ENCODE measurements at places on chromosomes 3 and 15. TPM values are rescaled to one million over a fixed set of nuclear protein-coding genes. Genes with fewer than 3 reads are reported as not detected.

DNA sequence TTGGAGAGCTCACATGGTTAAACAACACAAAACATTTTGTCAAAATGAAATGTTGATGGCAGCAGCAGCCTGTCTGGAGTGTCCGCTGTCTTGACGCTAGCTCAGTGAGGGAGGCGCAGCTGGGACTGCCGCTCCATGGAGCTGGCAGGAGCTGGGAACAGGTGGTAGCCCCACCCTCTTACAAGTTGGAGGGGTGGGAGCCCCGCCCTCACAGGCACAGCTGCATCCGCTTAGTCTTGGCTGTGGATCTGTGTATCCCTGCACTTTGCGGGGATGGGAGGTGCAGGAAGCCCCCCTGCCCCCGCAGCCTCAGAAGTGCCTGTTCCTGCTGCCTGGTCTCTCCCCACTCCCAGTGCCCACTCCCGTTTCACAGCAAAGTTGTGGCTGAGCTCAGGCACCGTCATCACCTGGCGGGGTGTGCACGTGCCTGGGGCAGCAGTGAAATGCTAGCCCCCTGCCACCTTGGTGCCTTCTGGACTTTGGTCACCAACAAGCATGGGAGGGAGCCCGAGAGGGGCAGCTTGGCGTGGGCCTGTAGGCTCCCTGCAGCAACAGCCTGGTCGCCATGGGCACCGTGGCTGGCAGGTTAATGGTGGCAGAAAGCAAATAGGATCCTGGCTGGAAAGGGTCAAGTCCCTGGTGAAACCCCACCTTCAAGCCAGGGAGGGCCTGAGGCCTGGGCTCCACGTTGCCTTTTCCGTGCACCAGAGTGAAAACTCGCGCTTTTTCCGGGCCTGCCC, 53.8 kb upstream of the CADM2 start:
- DNase-seq, result peak; percentile 80

TMEM266 gene
- 0.29 TPM for polyA plus RNA-seq

- DNase-seq, result no peak
These were observed 352.1 kb upstream of the ALCAM start for GRCh38 chr3:105014631-105015030.

DNA sequence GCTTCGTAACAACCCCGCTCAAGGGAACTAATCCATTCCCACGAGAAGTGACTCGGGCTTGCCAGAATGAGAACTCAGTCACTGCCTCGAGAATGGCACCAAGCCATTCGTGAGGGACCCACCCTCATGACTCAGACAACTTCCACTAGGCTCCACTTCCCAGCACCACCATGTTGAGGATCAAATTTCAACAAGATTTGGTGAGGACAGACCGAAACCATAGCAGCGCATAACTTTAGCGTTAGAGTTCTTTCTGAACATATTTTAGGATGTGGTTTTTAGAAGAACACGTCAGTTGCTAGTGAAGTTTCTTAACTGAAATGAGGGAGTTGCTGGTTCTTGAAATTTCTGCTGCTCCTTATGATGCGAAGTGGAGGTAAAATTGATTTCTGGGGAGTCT, 13.5 kb downstream of the PTPRG start:
- peak; percentile 93 for DNase-seq

ABHD6 gene
- polyA plus RNA-seq, result 3.9 TPM

DNA sequence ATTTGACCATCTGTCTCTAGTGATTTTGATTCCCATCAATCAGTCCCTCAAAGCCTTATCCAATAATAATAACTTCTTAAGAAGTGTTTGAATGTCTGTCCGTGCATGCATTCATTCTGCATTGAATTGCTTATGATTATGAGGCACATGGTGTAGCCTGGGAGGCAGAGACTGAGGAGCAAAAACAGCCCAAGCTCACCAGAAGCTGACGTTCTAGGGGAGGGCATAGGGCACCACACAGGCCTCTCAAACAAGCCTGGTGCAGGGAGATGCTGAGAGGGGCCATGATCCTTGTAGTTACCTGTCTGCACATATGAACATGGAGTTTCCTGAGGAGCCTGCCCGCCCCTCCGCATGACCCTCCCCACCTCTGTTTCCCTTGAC, 89.2 kb upstream of the POMGNT2 start:
- DNase-seq, result no peak

DNA sequence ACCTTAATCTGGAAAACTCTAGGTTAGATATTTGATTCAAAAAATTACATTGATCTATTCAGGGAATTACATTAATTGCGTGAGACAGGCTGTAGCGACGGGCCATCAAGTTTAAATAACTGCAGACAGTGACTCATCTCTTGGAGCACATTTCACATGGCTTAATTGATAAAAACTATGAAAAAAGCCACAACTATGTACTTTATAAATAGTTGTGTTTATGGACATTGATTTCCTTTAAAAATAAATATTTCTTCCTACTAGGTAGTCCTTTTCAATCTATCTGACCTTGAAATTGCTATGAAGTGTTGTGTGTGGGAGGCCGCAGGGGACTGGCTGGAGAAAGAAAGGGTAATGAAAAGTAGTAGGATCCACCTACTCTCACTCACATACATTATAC, 157.8 kb downstream of the IL1RAP start:
- no peak for DNase-seq

DNA sequence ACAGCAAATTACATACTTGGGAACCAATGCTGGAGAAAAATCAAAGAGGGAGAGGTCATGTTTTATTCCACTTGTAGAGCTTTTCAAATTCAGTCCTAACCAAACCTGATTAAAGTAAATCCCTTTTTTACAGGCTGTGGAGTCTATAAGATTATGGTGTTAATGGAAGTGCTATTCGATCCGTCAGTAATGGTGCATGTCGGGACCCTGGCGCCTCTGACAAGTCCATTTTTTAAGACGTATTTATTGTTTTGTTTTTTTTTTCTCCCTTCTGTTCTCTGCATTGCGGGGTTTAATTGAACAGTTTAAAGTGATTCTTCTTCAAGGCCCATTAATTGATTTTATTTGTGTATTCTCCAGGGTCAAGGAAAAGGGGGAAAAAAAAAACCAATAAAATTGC, 725.9 kb downstream of the TUSC7 start:
- no peak for DNase-seq

DNA sequence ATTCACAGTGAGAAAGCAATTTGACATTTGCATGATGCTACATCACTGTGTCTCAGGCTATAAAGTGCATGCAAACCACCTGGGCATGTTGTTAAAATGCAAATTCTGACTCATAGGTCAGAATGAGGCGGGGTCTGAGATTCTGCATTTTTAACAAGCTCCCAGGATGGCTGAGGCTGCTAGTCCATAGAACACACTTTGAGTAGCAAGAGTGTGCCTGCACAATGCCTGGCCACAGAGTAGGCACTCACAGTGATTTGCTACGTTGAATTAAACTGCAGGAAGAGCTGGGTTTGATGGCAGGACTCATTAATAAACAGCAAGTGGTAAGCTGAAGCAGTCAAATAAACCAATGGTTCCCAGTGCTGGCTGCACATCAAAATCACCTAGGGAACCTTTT, 48.1 kb downstream of the NTRK3 start:
- DNase-seq, result no peak

EHD4 gene
- polyA plus RNA-seq, result 37.1 TPM

DNA sequence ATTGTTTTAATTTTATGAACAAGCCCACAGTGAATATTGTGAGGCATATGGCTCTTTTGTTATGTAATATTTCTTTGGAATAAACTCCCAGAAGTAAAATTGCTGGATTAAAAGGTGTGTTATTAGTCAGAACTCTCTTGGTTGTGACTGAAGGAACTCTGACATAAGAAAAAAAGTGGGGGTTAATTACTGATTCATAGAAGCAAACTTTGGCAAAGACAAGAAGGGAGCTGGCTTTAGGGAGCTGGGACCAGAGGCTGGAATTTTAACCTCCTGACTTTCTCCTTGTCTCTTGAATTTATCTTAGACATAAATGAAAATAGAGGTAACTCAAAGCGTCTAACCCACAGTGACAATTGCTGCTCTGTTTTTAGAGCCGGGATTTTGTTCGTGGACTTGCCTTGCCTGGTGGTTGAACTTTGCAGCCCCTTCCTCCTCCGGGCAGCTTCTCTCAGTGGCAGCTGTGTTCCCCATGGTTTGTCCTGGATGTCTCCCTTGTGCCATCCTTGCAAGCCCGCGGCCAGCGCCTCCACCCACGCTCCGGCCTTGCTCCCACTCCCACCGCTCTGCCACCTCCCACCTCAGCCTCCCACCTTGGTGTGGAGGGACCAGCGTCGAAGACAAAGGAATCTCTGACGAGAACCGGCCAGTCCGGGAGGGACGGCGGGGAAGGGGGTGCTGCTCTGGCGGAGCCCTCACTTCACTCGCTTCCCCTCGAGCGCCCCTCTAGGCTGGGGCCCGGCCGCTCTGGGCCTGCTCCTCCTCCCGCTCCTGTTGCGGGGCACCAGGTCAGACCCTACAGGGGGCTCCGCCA, 28.0 kb downstream of the ARHGAP31 start:
- DNase-seq, result no peak

PP2D1 gene
- polyA plus RNA-seq, result 0.17 TPM

SH2D7 gene
- 0.12 TPM for polyA plus RNA-seq

DNA sequence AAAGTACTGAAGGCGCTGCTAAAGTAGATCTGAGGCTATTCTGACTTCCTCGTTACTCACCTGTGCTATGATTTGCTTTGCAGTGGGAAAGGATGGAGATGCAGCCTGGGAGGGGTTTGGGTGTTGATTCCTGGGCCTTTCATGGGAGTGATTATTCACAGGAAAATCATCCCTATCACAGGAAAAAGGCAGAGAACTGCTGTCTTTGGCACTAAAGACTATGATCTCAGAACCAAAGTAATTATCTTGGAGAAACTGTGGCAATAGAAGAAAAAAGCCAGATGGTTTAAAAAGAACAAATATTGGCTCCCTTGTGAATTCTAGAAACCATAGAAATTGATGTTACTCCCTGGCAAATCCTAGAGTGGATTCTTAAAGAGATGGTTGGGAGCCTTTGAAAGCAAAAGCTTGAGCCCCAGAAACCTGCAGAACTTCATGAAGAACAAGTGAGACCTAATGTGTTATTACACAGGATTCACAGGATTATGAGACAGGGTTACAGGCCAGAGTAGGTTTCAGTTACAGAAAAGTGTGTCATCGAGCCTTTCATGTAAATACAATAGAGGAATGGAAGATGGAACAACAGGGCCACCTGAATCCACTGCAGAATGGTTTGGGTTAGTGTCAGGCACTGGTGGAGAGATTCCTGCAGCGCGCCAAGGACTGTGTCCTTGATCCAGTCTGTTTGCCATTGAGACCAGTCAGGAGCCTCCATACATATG, 85.7 kb downstream of the OXNAD1 start:
- DNase-seq, result no peak

DNA sequence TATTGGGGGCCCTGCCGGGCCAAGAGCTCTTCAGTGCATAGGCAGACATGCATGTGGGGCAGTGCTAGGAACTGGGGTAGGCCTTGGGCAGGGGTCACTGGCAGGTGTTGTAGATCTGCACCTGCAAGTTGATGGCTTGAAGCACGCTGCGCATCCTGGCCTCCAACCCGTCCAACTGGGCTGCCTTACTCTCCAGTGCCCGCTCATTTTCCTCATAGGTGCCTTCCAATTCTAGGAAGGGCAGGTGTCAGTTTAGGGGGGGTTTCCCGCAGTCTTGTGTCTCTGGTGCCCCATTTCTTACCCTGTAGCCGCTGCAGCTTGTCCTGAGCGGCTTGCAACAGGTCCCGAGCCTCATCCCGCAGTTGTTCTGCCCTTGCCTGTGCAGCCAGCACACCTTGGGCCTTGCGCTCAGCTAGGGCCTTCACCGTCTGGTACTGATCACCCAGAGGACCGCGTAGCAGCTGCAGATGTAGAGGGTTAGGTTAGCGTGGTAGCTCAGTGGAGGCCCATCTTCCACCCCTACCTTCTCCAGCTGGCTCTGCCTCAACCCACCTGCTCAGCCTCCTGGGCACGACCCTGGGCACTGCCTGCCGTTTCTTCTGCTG, 611 bp upstream of the USP19 start:
- DNase-seq, result no peak

- no peak for DNase-seq
These were observed 98.0 kb downstream of the USP13 start for GRCh38 chr3:179750720-179751328.

CD96 gene
- polyA plus RNA-seq, result 0.25 TPM

GRCh38 chr3:4778119-4778518, 201.1 kb upstream of the BHLHE40 start:
- no peak for DNase-seq

GRCh38 chr3:104598848-104599511, 767.7 kb upstream of the ALCAM start:
- DNase-seq, result no peak

KLHL24 gene
- polyA plus RNA-seq, result 32.0 TPM

CLRN1 gene
- 0.24 TPM for polyA plus RNA-seq

SLC6A20 gene
- polyA plus RNA-seq, result 0.22 TPM

DNA sequence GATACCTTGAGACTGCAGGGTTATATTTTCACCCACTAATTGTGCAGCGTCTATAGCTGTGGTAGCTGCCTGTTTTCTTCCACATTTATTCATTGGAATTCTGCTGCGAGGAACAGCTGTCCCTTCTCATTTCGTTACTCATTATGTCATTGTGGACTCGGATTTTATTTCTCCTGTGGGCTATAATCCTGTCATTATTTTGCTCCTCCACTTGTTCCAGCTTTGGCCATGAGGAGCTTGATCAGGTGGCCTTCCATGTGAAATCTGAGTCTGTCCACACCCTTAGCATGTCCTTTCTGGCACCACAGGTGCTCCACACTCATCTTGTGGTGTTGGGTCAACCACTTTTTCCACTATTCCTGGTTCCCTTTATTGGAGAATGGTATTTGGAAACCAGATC, 14.8 kb downstream of the LYSMD4 start:
- DNase-seq, result no peak

DNA sequence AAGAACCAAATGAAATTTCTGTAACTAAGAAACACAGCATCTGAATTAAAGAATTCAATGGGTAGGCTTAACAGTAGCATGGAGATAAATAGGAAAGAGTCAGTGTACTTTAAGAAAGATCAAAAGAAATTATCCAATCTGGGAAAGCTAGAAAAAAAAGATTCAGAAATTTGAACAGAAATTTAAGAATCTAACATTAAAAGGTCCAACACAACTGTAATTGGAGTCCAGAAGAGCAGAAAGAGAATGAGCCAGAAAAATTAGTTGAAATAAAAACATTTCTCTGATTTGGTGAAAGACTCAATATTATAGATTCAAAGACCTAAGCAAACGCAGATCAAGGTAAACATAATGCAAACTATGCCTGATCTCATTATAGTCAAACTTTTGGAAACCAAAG, 187.1 kb downstream of the C3orf38 start:
- no peak for DNase-seq

TMC3 gene
- polyA plus RNA-seq, result 0.07 TPM

DNA sequence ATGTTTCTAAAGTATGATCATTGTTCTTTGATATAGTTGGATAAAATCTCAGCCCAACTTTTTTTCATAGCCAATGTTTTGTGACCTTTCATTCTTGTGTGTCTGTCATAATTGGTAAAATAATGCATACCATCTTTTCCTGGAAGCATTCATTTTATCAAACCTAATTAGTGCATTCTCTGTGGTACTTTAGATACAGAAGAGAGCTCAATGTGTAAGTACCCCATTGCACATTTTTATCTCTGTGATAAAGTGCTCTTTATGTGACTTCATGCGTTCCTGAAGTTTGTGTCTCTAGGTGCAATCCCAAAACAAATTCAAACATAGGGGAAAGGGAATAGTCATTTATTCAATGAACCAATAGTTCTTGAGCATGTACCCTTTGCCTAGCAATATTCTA, 628.5 kb downstream of the GBE1 start:
- DNase-seq, result no peak
